ENCODE measurements at places on chromosomes 1 and 21.

DNA sequence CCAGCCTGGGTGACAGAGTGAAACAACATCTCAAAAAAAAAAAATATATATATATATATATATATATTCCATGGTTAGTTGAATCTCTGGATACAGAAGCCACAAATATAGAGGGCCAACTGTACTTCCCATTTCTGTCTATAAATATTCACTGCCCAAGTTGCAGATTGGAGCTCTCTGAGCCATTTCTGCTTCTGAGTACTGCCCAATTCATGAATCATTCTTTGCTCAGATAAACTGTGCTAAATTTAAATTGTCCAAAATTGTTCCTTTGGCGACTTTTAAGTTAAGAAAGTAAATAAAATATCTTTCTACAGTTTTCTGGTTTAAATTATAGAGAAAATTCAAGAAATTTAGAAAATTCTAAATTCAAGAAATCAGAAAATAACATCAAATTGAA, 23.2 kb upstream of the C1orf146 start:
- no peak for DNase-seq

- no peak for DNase-seq
Measured at GRCh38 chr1:33175865-33176264, 6.0 kb downstream of the TRIM62 start.

DNA sequence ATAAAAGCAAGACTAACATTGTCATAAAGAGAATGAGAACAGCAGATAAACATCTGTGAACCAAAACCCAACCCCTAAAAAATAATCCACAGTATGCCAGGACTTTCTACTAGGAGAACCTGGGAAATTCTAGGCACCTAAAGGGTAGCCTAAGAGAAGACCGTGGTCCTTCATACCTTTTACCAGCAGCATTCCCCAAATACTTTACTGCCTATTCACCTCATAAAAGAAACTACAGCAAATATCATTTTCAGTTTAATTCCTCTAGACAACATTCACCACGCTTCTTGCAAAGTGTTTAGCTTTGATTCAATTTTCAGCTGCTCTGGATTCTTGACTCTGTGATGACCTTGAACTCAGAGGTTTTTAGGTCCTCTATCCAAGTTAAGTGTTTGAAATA, 1180.7 kb upstream of the B3GALT2 start:
- DNase-seq, result no peak

DNA sequence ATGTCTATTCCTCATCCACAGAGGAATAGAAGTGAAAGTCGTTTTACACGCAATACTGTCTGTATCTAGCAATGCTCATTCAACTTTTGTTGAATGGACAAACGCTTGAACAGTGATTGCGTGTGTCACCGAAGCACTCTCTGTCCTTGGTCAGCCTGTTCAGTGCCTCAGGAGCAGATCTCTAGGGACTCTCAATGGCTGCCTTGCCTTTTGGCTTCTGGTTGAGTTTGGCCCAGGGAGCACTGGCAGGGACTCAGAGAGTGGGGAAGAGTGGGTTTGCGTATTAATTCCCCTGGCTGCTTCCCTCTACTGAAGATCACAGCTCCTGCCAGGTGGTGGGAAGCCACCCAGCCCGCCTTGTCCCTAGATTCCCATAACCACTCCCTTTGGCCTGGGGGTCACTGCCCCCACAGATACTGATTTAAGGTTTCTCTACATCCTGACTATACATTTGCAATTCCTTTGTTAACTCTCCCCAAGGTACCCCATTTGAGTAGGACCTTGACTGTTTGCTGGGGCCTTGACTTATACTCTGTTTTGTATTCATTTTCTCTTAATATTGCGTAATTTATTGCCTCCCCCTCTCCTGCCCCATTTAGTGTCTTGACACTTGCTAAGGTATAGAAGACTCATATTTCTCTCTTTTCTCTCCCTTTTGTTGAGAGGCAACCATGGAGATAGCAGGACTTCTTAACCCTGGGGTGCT, 61.7 kb upstream of the USP24 start:
- DNase-seq, result no peak

DNA sequence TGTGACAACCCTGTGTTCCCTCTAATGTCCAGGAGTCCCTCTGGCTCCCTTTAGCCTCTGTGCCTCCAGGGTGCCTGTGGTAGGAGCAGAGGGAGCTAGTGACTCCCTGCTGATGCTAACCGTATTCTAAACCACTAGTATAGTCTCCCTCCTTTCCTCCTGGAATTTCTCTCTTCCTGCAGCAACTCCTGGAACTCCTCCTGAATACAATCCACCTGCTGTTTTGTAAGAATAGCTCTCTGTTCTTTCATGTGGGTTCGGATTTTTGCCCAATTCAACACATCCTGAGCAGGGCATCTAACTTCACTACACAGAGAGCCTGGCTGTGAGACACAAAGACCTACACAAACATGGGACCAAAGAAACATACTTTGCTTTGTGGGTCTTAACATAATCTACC, 107.9 kb downstream of the RUNX1 start:
- DNase-seq, result no peak

GRCh38 chr1:93729502-93729901, 47.9 kb upstream of the BCAR3 start:
- no peak for DNase-seq

DNA sequence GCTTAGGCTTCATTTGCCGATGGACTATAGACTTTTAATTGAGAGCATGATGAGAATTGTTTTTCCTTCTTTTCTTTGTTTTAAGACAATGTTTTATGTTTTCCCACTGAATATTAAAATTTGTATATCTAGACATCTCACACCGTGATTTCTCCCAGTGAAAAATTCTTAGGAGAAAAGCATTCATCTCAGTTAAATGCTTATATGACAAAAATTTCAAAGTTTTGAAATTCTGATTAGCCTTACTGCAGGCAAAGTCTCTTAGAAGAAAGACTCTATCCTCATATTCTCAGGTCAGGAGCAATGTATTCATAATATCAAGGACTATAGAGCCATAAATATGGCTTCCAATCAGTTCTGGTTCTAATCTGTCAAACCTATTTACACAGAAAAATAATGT, 2085.0 kb downstream of the NCAM2 start:
- DNase-seq, result no peak

GRCh38 chr21:33234635-33235520, 5.1 kb downstream of the IFNAR2 start:
- no peak for DNase-seq

- peak; percentile 19 for DNase-seq
Measured at GRCh38 chr1:157170677-157171515, 32.7 kb upstream of the ETV3 start.

- no peak for DNase-seq
Measured at GRCh38 chr1:43786960-43787359, 79.6 kb downstream of the ST3GAL3 start.

DNA sequence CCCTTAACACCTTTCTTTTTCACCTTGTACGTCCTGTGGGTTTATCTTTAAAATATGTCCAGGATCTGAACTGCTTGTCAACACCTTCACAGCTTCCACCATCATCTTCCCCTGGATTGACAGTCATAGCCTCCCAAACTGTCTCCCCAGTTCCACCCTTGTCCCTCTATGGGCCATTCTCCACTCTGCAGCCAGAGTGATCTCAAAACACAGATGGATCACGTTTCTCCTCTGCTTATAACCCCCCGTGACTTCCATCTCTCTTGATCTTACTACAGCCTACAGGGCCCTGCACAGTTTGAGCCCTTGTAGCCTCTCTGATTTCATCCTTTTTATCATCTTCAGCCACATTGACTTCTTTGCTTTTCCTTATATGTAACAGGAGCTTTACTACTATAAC, 4.3 kb downstream of the INSRR start:
- no peak for DNase-seq

DNA sequence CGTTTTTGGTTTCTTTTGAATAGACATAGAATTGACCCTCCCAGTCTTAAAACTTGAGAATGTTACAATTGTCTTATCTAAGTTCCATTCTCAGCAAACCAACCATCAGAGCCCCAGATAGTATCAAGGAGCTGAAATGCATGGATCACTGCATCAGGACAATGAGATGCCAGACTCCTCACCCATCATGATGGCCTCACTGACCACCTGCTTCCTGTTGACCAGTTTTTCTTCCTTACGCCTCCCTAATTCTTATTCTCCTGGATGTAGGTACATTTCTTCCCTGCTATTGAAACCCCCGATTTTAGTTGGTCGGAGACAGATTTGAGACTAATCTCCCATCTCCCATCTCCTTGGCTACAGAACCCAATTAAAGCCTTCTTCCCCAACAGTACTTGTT, 17.7 kb downstream of the MATN1 start:
- DNase-seq, result no peak

DNA sequence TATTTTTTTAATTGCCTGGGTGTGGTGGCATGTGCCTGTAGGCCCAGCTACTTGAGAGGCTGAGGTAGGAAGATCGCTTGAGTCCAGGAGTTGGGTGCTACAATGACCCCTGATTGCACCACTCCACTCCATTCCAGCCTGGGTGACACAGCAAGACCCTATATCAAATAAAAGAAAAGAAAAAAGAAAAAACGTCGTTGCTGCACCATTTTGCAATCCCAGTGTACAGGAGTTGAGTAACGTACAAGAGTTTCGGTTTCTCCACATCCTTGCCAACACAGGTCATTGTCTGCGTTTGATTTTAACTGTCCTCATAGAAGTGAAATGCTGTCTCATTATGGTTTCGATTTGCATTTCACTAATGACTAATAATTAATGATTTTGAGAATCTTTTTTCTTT, 7.9 kb downstream of the ZNF684 start:
- no peak for DNase-seq

- no peak for DNase-seq
Measured at GRCh38 chr21:35202431-35202830, 153.3 kb upstream of the RUNX1 start.

- DNase-seq, result no peak
Measured at GRCh38 chr1:230248889-230249270, 177.3 kb downstream of the PGBD5 start.

DNA sequence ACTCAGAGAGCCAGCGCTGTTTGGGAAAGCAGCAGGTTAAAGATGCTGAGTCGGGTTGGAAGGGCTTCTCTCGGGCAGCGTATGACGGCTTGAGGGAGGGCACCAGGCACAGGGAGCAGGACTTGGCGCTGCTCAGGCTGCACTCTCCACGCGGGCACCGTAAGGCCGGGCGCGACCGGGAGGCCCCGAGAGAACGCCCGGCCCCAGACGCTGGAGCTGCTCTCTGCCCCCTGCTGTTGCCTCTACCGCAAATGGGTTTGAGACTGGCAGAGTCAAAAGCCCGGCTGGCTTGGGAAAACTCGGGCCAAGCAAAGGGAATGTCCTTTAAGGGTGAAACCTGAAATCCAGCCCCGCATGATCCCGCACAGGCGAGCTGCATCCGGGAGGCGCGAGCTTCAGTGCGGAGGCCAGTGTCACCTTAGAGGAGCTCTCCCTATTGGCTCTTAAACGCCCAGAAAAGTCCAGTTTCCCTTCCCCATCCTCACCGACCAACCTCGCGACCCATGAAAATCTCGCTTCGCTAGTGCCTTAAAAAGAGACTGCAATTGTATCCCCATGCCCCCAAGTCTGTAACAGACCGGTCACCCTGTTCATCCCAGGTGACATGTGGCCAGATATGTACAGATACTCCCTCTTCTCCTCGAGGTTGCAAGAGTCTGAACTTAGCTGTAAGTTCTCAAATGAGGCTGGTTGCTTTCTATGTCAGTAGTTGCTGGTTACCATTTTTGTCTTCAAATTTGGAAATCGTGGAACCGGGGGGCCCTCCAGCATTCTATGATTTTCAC, 1.1 kb downstream of the PRRX1 start:
- no peak for DNase-seq

- DNase-seq, result no peak
Measured at GRCh38 chr1:12438349-12438924, 179.6 kb downstream of the DHRS3 start.

- DNase-seq, result no peak
Measured at GRCh38 chr1:243473227-243474135, 217.6 kb downstream of the SDCCAG8 start.

- no peak for DNase-seq
Measured at GRCh38 chr1:226215239-226215638, 8.2 kb upstream of the MIXL1 start.

DNA sequence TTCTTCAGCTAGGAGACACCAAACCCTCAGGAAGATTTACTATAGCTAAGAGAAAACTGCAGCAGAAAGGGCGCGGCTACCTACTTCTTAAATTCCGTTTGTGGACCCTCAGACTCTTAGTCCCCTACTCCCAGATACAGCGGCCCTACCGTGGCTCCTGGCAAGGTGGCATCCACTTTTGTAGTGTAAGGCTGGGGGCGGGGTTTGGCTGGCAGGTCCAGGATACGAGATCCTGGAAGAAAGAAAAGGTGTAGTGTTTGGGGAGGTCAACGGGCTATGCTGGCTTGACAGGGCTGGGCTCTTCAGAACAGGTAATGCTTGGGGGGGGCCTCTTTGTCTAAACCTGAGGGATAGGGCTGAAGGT, 280 bp downstream of the CREB3L4 start:
- DNase-seq, result no peak

GRCh38 chr21:34630536-34631143, 15.7 kb upstream of the RCAN1 start:
- peak; percentile 19 for DNase-seq

DNA sequence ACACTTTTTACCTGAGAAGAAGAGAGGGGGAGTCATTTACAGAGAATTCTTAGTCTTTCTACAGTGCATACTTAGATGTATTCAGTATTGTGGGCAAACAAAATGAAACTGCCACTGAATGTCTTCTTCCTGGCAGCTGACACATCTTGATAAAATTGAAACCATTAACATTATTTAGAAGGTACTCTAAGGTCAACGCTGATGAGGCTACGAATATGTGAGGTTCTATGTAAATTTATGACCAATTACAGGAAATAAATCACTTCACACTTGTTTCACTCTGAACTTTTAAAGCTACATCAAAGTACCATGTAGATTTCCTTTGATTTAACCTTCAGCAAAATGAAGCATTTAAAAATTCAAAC, 51.3 kb upstream of the GFI1 start:
- no peak for DNase-seq

DNA sequence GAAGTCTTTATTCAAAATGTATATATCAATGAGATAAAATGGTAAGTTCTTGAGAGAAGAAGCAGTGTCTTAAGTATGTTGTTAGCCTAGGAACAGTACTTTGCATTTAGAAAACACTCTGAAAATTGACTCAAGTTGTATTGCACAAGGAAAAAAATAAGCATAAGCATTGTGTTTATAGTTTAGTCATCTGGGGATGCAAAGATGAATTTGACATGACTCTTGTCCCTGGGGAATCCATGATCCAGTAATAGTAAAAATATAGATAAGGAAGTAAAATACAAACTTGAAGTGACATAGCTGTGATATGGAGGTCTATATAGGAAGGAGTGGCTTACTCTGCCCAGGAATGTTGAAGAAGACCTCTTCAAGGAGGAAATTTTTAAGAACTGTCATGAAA, 185.0 kb upstream of the PTBP2 start:
- no peak for DNase-seq
